ENCODE measurements at places on chromosomes 3 and 15. TPM values are rescaled to one million over a fixed set of nuclear protein-coding genes. Genes with fewer than 3 reads are reported as not detected.

DNA sequence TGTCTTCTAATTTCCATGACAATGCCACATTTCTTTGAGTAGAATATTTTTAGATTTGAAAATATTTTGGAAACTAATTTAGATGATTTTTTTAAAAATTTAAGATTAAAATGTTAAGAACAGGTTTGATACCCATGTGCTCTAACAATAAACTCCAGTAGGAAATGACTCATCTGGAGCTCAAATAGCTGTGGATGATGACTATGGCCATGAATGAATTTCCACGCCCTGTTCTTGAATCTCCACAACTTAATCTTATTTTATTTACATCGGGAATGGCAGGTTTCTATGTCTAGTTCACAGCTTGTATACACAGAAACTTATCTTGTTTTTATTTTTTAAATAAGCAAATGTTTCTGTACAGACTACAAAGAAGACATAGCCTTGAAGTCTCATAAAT, 726.8 kb downstream of the NAALADL2 start:
- DNase-seq = no peak

The DZIP1L gene
- not detected for total RNA-seq

- DNase-seq = no peak
Measured at GRCh38 chr15:68199340-68199739, 5.8 kb downstream of the CALML4 start.

The P3H2 gene
- total RNA-seq = not detected

- DNase-seq = no peak
Measured at GRCh38 chr3:74353039-74353438, 261.4 kb downstream of the CNTN3 start.

DNA sequence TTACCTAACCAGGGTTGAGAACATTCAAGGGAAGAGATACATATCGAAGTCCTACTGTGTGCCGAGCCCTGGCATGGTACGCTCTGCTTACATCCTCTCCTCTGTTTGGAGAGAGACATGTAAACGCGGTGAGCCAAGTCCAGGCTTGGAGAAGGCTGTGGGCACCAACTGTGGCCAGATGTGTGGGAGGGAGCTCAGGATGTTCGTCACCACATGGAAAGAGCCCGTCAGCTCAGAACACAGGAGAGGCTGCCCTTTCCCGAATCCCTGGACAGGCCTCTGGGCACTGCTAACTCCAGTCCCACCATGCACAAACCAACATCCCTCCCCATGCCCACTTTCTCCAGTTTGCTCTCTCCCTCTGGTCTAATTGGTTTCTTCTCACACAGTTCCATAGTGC, 43.0 kb downstream of the MESD start:
- DNase-seq = no peak

GRCh38 chr15:70406617-70407335, 309.1 kb upstream of the TLE3 start:
- DNase-seq = no peak

The NR2E3 gene
- total RNA-seq = not detected

- DNase-seq = peak; percentile 51
Measured at GRCh38 chr3:45659661-45660566, 29.3 kb upstream of the SACM1L start.

The KLHL40 gene
- total RNA-seq = not detected

The GYG1 gene
- total RNA-seq = 21.5 TPM

DNA sequence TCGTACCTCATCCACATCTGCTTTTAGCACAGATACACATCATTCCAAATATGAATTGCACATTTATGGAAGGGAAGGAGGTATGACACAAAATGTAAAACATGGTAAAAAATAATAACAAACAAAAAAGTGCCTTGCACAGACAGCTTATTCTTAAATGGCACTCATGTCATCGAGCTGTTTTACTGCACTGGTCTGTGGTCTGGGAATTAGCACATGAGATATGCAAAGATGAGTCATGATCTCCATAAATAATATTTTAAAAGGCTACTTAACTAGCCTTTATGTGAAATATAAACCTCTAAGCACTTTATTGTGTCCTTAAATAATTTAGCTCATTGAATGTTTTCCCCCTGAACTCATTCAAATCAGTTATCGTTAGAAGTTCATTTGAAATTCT, 142.2 kb upstream of the ZNF385D start:
- no peak for DNase-seq

The CLK3 gene
- 124 TPM for total RNA-seq

DNA sequence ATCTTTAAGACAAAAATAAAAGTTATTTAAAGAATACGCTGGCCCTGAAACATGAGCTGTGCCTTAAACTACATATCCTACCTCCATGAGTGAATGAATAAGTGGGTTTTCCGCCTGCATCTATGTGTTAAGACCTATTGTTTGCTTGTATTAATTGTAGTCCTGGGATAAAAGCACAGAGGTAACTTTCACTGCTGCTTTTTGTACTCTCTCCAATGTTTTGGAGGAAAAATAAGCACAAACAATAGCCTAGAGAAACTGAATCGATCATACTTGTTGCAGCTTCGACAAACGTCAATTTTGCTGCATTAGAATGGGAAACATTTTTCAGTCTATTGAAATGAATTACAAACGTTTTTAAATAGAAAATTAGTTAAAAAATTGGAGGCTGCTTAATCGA, 1.3 kb upstream of the CTNNB1 start:
- DNase-seq = no peak

- no peak for DNase-seq
Measured at GRCh38 chr15:81351651-81352050, 22.4 kb downstream of the TMC3 start.

DNA sequence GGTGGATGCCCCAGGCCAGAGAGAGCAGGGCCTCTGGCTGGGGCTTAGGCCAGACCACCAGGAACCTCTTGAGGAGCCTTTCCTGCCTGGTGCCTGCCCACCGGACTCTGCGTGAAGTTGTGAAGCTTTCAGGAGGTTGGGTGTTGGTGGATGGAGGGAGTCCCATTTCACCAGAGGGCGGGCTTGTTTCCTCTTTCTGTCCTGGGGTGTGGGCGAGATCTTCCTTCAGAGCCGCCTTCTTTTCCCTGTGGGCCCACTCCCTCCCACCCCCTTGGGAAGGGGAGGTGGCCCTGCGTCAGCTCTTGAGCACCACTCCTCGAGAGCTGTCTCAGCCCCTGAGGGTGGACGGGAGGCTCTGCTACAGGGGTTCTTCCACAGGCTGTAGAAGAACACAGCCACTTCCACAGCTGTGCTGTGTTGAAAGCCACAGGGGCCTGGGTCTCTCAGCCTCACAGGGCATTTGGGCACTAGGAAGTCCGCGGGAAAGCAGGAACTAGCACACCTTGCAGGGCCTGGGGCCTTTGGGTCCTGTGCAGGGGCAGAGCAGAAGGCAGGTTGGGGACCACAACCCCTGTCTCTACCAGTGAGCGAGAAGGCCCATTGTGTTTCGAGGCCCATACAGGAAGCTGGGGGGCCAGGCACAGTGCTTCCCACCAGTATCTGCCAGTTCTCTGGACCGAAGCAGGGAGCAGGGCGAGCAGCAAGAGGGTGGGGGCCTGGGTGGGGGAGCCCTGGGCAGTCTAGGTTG, 2.1 kb downstream of the AMIGO3 start:
- DNase-seq = no peak

DNA sequence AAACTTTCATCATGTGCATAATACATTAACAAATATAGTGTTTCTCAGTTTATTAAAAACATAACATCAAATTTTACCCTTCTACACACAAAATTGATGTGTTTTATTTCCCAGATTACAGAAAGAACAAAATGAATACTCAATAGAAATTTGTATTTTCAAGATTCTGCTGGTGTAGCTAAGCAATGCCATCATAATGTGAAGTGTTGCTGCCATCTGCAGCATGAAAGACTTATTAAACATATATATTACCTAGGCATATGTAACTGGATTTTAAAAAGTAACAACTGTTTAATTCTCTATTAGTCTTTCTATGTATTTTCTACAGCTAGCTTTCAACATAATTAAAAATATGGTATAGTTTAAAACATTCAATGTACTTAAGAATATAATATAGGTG, 27.5 kb downstream of the PLSCR5 start:
- DNase-seq = peak; percentile 20

The GPR171 gene
- total RNA-seq = 74.0 TPM

DNA sequence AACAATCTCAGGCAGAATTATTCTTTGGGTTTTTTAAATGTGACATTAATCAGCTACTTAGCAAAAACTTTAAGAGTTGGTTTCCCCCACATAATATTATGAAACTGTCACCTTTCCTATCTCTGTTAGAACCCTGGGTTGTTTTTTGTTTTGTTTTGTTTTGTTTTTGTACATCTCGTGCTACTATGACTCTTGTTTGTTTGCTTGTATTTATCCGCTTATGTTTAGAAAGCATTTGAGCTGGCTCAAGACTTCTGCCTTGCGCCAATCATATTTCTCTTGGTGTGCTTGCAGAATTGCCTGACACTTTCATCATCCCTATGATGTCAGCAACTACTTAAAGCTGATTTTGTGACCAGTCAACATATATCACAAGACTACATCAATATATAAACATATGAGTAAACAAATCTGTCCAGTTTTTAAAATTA, 116.9 kb downstream of the DCLK3 start:
- DNase-seq = no peak

The ARRDC4 gene
- 0.29 TPM for total RNA-seq

- peak; percentile 80 for DNase-seq
Measured at GRCh38 chr3:185353823-185354614, 8.9 kb upstream of the MAP3K13 start.

DNA sequence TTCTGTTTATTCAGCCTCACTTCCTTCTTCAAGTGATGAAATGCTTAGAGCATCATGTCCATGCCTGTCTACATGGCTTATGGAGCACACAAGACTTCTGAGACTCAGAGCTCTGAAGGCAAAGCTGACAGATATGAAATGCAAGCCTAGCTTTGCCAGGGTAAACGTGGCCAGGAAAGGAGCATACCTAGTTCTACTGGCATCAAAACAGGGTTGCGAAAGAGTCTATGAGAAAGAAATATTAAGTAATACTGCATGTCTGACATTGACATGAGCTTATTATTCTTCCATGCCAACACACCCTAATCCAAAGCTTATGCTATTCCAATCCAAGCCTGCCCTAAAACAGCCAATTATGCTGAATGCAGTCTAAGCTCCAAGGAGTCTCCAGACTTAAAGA, 391.5 kb downstream of the ERC2 start:
- DNase-seq = no peak

The CHRNA7 gene
- not detected for total RNA-seq

Data from activated CD4-positive, alpha-beta memory T cell treated with anti-CD3 and anti-CD28 coated beads for 36 hours (primary cell).